Activated naive CD4-positive, alpha-beta T cell treated with anti-CD3 and anti-CD28 coated beads, Interleukin-2, amount 50 U/mL, for 16 hours (primary cell): ENCODE measurements at places on chromosomes 6 and 20.

- no peak for DNase-seq
These were observed 152.4 kb upstream of the THBS2 start for GRCh38 chr6:169406034-169406433.

DNA sequence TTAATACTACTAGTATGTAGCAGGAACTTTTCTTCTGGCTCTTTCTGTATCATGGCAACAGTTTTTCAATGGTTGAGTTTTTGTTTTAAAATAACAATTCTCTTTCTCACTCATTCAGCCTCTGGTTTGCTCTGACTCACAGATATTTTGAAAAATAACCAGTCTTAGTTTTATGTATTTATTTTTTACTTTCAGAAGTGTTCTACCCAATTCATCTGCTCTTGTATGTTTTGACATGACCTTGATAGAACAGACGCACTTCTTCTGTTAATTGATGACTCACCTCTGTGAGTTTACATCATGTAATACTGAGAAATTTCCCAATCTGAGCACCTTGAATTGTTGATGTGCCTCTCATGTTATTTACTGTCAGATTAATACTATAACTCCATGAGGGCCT, 178.9 kb downstream of the SASH1 start:
- no peak for DNase-seq

- no peak for DNase-seq
These were observed 203.6 kb downstream of the LRFN2 start for GRCh38 chr6:40383348-40384115.

DNA sequence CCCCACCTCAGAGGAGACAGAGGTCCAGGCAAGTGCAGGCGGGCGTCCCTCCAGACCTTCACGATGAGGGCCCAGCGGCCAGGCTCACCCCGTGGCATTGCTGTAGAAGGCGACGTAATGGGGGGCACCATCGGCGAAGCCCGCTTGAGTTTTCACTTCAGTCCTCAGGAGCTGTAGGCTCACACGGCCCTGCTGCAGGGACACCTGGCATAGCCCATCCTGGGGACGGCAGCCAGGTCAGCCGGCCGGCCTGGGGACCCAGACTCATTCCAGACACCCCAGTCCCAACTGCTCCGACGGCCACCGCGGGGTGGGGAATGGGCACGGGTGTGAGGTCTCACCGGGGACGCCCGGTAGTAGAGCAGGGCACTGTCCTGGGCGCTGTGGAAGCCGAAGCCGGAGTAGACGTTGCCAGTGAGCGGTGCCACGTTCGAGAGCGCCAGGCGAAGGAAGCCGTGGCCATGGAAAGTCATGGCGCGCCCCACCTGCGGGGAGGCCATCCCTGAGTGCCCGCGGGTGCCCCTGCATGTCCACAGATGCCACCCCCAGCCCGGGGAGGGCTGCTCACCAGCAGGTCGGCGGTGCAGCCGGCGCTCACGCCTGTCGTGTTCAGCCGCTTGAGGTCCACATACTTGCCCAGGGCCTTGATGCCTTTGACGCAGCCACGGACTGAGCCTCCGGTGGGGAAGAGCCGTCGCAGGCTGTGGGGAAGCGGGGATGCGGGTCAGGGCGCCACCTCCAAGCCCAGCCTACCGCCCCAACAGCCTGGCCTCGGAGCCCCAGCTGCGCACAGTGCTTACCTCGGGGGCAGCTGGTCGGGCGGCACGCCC, 9.2 kb downstream of the ADRM1 start:
- DNase-seq = no peak

GRCh38 chr6:139371421-139372203, 2.8 kb downstream of the CITED2 start:
- no peak for DNase-seq

GRCh38 chr20:32366380-32366779, 8.2 kb downstream of the ASXL1 start:
- DNase-seq = no peak
